Activated T-helper 1 cell treated with anti-CD3 and anti-CD28 coated beads, Interleukin-12 subunit alpha, Interleukin-12 subunit beta, Interleukin-2, Interleukin-4 antibody, amounts not matched to agents 30 ng/mL and 10 ng/mL and 1 ng/mL, durations not matched to agents 14 hours and 24 hours and 36 hours (primary cell): ENCODE measurements at places on chromosomes 12 and 14. TPM values are rescaled to one million over a fixed set of nuclear protein-coding genes. Genes with fewer than 3 reads are reported as not detected.

CHFR gene
- 63.7 and 65.6 TPM in 2 replicates for total RNA-seq

GOLGA5 gene
- total RNA-seq: 22.2 and 22.6 TPM in 2 replicates

VRTN gene
- total RNA-seq: not detected in 2 replicates

BHLHE41 gene
- not detected in 2 replicates for total RNA-seq

RNASE2 gene
- not detected in 2 replicates for total RNA-seq

GNS gene
- total RNA-seq: 20.6 and 21.3 TPM in 2 replicates
